ENCODE measurements at places on chromosomes 5 and 9.

DNA sequence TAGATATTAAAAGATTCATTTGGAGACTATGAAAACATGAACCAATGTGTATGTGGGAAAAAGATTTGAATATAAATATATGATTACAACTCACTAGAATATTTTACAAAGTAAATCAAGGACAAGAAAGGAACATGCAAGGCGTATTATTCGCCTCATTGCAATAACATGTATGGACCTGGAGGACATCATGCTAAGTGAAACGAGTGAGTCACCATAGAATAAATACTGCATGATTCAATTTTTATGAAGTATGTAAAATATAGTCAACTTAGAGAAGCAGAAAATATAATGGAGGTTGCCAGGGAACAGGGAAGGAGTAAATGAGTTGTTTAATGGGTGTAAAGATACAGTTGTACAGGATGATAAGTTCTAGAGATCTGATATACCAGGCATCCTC is 4.9 kb downstream of the TXNDC8 start:
- no peak for DNase-seq

GRCh38 chr9:70222354-70222753 is 36.4 kb upstream of the SMC5 start:
- no peak for DNase-seq

DNA sequence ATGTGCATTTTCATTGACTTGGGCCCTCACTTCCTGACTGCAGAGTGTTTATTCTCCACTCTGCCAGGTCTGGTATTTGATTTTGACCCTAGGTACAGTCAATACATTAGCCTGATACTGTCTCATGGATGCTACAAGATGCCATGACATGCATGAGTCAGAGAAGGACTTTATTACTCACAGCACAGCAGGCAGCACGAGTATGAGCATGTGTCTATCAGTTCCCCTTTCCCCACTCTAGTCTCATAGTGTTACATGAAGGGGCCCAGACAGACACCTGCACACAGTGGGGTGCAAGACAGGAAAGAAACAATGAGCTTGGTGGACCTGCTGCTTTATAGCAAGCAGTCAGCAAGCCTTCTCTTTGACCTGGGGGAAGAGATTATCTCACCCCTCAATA is 19.6 kb downstream of the ITGA2 start:
- peak; percentile 41 for DNase-seq

GRCh38 chr9:126591922-126592321 is 21.8 kb upstream of the LMX1B start:
- DNase-seq, result no peak

- DNase-seq, result no peak
Measured at GRCh38 chr9:99433095-99433494, 211.0 kb downstream of the SEC61B start.

- no peak for DNase-seq
Measured at GRCh38 chr5:132089363-132089762, 15.8 kb downstream of the CSF2 start.

- DNase-seq, result no peak
Measured at GRCh38 chr9:77816641-77817341, 168.7 kb upstream of the GNA14 start.

DNA sequence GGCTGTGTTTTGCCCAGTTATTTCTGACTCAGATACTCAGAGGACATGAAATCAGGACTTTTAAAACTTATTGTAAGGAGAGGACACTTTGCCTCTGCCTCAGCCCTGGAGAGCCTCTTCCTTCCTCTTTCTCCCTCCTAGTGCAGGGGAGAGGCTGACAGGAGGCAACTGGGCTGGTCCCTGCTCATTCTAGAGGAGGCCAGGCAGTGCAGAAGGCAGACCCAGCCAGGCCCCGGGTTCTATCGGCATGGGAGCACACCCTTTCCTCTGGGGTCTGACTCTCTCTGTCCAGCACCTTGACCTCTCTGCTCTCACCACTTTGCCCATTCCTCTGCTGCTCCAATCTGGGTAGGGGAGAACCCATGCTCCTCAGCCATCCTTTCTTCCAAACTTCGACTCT is 16.0 kb upstream of the SMIM32 start:
- no peak for DNase-seq

GRCh38 chr9:131712151-131712716 is 27.6 kb downstream of the RAPGEF1 start:
- DNase-seq, result no peak

GRCh38 chr9:136297016-136297691 is 6.7 kb downstream of the CCDC187 start:
- no peak for DNase-seq

DNA sequence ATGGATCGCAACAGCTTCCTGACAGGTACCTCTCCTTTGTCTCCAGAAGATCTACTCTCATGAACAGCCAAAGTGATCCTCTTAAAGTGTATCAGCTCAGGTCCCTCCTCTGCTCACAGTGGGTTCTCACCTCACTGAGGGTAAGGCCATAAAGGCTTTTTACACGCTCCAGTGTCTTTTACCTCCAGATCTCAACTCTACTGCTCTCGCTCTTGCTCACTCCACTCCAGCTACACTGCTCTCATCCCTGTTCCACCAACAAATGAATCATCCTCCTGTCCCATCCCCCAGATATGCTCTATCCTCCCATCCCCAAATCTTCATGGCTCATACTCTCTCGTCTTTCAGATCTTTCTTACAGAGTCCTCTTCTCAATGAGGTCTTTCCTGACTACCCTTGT is 248.6 kb upstream of the EFNA5 start:
- DNase-seq, result no peak

DNA sequence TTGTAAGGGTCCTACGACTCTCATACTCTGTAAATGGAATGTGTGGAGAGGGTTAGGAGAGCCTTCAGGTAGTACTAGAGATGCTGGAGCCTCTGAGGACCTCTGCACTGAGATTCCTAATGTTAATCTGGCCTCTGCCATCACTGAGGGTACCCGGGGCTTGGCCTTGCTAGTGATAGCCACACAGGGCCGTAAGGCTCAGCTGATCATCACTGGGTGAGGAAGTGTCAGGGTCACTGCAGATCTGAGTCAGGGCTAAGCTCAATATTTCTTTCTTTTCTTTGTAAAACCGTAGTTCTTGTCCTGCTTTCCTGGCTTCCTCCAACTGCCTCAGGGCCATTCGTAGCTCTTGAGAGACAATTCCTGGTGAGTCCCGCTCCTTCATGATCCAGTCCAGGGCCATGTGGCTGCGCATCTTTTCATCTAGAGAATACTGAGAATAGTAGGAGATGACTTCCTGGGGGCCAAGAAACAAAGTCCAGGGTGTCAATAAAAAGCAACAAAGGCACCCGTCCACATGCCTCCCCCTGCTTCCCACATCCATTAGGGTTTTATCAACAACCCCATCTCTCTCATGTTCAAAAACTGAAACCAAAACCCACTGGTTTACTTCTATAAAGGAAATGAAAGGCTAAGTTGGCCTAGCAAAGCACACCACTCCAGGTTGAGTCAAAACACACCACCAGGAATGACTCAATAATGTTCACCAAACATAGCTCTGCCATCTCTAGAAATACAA is 47.7 kb downstream of the LIX1 start:
- DNase-seq, result peak; percentile 73

DNA sequence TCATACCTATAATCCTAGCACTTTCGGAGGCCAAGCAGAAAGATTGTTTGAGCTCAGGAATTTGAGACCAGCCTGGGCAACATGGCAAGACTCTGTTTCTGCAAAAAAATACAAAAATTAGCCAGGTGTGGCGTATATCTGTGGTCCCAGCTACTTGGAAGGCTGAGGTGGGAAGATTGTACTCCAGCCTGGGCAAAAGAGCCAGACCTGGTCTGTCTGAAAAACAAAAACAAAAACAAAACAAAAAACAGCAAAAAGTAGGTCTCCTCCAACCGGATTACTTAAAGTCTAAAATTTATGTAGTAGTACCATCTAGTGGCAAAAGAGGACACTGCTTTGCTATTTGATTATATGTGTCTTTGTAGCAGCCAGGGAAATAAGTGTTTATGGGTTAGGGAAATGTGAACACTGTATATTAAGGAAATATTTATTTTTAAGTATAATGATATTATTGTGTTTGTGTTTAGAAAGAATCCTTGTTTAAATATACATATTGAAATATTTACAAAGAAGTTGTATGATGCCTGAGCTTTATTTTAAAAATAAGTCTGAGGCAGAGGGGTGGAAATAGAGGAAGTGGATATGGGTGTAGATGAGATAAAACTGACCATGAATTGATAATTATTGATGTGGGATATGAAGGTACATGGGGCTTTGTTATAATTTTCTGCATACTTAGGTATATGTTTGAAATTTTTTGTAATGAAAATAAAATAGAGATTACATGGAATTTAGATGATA is 20.0 kb downstream of the APC start:
- peak; percentile 40 for DNase-seq

- peak; percentile 73 for DNase-seq
Measured at GRCh38 chr9:34547960-34548611, 25.3 kb upstream of the ENHO start.

- DNase-seq, result no peak
Measured at GRCh38 chr5:151683986-151684588, 2.6 kb downstream of the SPARC start.

GRCh38 chr9:69036309-69036708 is 757 bp downstream of the FXN start:
- DNase-seq, result peak; percentile 54

- no peak for DNase-seq
Measured at GRCh38 chr9:9061627-9062026, 1262.0 kb upstream of the DMAC1 start.

GRCh38 chr5:2751592-2752021 is at the start of gene IRX2:
Gene IRX2, minus strand, starts transcription at chr5:2751677. Its CDS starts 264 bp downstream, at chr5:2751413.
- DNase-seq, result no peak

- DNase-seq, result peak; percentile 34
Measured at GRCh38 chr5:89232139-89232603, 349.2 kb upstream of the MEF2C start.

- no peak for DNase-seq
Measured at GRCh38 chr5:57476601-57477056, 6.0 kb downstream of the ACTBL2 start.

DNA sequence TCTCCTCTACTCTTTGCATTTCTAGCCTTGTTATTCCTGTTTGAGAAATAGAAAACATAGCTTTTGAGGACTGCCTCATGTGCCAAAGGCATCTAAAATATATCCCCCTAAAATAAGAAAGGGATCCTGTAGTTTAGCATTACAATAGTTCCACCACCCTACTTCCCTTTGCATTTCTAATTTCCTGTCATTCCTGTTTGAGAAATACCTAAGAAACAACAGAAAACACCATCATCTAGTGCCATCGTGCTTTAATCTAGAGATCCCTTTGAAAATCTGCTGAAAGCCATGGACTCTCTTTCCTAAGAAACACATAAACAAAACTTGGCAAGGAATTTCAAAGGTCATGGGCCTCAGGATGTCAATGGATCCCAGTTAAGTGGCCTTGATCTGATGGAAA is 7.5 kb downstream of the CLK4 start:
- DNase-seq, result no peak

DNA sequence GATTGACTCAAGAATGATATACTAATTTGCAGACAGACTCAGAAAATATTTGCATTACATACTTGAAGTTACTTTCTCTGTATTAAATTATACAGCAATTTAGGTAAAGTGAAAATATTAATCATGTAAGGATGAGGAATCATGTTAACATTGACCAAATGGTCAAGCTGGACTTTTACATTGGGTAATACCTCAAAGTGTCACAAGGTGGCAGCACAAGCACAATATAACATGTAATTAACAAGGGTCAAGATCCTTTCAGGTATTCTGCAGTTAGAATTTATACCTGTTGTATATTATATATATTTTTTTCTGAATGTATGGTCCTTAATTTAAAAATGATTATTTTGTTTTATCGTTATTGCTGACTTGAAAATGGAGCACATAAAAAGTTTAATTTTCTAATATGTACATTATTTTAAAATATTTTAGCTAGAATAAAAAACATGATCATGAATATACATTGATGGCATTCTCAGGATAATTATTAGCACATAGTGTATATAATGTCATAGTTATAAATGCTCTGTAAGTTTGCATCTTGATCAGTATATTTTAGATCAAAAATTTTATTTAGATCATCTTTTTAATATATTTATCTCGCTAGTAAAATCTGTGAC is 8.6 kb downstream of the HAPLN1 start:
- DNase-seq, result peak; percentile 37

GRCh38 chr5:28512648-28513047 is 1474.3 kb upstream of the CDH9 start:
- DNase-seq, result no peak

- DNase-seq, result no peak
Measured at GRCh38 chr5:133669472-133669871, 57.1 kb upstream of the FSTL4 start.

- DNase-seq, result no peak
Measured at GRCh38 chr5:83891261-83891660, 170.6 kb upstream of the HAPLN1 start.

- DNase-seq, result no peak
Measured at GRCh38 chr9:107176436-107177151, 106.5 kb upstream of the RAD23B start.

GRCh38 chr5:164306662-164307061 is 801.2 kb downstream of the MAT2B start:
- no peak for DNase-seq

GRCh38 chr9:74499111-74499601 is 2.0 kb downstream of the RORB start:
- DNase-seq, result peak; percentile 8

DNA sequence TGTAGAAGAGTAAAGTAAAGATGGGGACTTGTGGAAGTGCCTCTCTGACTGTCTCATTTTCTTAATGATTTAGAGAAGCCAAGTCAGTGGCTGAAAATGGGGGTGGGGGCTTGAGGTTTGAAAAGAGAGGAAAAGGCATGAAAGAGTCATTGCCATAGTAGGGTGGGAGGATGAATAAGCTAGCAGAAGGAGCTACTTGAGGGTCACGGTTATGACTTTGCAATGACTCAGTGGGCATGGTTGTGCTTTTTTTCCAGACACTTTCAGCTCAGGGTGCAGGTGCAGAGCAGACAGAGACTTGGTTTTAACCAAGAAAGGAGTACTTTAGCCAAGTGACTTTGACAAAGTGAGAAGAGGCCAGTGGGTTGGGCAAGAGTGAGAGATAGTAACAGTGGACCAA is 117.8 kb downstream of the PTTG1 start:
- DNase-seq, result no peak

DNA sequence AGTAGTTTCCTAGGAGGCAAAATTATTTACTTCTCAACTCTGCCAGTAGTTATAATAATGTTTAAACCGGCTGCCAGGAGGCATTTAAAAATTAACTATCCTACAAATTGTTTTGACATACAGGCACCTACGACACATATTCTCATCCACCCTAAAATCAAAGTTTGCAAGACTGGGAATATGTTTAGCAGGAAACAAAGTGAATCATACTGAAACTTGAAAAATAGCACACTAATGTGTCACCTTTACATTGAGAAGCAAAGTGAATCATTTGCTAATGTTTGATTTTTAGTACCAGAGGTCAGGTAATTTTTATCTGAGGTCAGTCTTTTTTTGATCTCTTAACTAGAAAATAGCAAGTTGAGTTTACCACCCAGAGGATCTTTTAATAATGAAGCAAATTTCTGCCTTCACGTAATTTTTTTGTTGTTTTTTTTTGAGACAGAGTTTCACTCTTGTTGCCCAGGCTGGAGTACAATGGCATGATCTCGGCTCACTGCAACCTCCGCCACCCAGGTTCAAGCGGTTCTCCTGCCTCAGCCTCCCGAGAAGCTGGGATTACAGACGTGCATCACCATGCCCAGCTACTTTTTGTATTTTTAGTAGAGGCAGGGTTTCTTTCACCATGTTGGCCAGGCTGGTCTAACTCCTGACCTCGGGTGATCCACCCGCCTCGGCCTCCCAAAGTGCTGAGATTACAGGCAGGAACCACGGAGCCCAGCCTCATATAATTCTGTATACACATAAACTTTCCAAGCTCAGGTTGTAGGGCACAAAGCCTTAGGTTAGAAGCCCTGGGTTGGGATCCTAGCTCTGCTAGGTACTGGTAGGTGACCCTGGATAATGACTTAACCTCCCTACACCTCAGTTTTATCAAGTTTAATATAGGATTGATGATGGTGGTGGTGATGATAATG is 124.3 kb downstream of the UGCG start:
- DNase-seq, result peak; percentile 31

Measured in GM10248 (cell line).